Activated CD4-positive, alpha-beta T cell treated with anti-CD3 and anti-CD28 coated beads, Interleukin-2, amount 50 U/mL, for 4 hours (primary cell): ENCODE measurements at places on chromosomes 4 and X.

DNA sequence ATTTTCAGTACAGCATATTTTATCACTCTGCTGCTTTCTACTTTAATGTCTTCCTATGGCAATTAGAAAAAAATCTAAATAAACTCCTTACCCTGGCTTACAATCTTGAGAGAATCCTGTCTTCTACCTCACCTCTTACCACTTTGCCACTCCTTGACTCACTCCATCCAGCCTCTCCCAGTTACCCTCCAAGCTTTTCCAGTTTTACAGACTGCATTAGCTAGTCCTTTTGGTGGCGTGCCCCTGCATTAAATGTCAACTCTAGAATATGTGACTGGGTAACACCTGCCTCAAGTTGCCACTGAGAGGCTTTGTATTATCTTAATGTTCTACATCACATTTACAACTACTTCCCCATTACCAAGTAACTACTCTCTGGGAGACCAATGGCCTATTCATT lies 7.5 kb upstream of the CDKL2 start:
- no peak for DNase-seq

- DNase-seq = no peak
These were observed 18.4 kb downstream of the NOP14 start for GRCh38 chr4:2944586-2945526.

DNA sequence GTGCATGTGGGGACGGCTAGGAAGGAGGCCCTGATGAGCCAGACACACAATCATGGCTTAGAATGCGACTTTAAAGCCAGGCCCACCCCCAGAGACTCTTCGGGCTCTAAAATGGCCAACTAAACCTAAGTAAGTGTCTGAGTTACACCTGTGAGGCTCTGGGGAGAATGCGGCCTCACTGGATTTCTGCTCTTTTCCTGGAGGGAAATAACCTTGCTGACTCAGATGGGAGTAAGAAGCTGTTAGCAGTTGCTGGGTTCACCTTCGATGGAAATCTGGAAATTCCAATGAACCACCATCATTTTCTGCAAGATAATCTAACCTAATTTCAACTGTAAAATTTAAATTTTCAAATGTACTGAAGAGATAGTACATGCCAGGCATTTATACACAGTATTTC lies 97.6 kb upstream of the MAML3 start:
- DNase-seq = no peak

GRCh38 chr4:123415977-123416376 lies 19.4 kb downstream of the SPRY1 start:
- peak; percentile 43 for DNase-seq

DNA sequence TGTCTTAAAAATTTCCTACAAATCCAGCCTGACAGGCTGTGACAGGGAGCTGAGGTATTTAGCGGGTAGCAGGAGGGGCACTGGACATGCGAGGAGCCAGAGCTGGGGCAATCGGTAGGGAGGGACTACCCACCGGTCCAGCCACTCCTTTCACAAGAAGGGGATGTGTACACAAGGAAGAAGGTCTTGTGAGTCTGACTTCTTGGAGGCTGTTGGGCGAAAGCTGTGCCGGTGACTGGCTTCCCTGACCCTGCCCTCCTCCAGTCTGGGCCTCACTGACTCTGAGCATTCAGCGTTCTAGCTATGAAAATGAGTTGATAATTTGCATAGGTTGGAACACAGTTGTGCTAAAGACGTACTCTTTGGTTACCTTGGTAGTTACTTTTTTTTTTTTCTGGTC lies 12.7 kb upstream of the CXCL8 start:
- DNase-seq = no peak

GRCh38 chrX:96244955-96245354 lies 439.7 kb upstream of the DIAPH2 start:
- DNase-seq = no peak

DNA sequence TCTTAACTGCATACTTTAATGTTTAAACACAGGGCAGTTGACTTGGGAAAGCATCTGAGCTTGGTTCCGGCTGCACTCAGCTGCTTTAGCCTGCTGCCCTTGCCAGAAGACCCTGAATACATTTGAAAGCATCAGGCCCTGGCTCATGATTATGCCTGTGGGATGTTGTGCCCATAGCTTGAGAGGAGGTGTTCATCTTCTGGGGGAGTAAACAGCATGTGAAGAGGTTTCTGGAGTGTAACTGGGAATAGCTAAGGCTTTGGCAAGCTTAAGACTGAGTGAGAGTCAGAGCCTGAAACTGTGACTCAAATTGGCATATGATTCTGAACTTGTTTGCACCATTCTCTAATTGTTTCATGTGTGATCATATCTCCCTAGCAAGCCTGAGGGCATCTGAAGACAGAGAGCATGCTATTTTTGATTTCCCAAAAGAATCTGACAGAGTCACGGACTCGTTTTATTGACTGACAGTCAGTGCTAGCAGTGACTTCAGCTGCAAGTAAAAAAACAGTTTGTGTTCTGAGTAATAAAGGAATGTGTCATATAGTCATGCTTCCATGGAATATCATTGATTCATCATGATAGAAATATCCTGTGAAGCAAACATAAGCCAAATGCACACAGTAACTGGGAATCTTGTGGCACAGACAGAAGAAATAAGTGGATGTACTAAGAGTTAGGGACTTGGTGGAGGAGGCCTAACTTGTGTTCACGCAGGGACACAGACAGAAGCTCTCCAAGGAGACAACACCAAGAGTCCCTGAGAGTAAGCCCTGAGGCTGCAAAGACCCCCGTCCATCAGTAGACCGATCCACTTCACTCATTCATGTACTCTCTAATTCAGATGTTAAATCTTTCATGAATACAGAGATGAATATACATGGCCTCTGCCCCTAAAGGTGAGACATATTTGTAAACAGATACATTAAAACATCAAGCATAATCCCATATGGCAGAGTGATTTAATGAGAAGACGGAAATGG lies 100.7 kb downstream of the SYNPO2 start:
- DNase-seq = no peak

- no peak for DNase-seq
These were observed 944 bp downstream of the FUNDC2 start for GRCh38 chrX:155027509-155028066.

GRCh38 chr4:102319594-102319993 lies 25.7 kb downstream of the SLC39A8 start:
- no peak for DNase-seq

- no peak for DNase-seq
These were observed 365.7 kb downstream of the PPP3CA start for GRCh38 chr4:100981447-100982204.

GRCh38 chr4:3285558-3286334 lies 7.1 kb upstream of the RGS12 start:
- no peak for DNase-seq

- no peak for DNase-seq
These were observed 104.7 kb downstream of the CNOT6L start for GRCh38 chr4:77714514-77714913.
